ENCODE measurements at places on chromosomes 11 and 22.

DNA sequence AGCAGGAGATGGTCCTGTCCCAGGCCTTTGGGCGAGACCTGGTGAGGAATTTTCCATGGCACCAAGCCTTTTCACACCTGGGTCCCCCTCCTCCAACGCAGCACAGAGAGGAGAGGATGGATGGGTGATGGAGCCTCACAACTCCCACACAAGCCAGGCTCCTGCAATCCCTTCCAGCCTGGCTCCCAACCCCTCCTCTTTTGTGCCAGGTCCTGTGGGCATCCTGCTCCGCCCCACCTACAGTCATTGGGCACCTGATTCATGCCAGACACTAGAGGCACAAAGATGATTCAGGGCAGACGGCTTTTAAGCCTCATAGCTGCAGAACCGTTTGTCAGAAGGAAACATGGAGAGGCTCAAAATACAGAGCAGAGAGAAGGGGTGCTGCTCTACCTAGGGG, 16.1 kb upstream of the MYRF start:
- DNase-seq, result no peak

DNA sequence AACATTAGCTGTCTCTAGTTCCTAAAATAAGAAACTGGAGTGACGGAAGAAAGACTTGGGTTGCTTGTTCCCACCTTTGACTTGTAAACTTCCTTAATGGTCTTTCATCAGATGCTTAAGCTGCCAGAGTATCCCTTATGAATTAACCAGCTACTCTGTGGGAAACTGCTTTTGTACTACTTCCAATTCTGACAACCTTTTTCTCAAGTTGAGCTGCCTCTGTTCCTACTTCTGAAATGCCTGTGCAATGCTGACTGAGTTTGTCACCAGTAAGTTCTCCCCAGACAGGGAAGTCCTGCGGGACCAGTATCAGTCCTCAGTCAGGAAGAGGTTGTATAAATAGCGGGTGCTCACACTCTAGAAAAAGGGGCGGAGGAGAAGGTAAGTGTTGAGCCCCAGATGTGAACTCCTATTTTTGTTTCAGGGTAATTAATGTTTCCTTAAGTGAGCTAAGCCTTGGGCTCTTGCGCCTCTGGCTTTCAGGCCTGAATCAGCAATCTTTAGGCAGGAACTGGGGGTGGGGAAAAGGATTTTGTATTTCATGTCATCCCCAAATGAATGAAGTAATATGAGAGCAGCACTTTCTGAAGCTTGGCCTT, 67.2 kb downstream of the CECR2 start:
- no peak for DNase-seq

DNA sequence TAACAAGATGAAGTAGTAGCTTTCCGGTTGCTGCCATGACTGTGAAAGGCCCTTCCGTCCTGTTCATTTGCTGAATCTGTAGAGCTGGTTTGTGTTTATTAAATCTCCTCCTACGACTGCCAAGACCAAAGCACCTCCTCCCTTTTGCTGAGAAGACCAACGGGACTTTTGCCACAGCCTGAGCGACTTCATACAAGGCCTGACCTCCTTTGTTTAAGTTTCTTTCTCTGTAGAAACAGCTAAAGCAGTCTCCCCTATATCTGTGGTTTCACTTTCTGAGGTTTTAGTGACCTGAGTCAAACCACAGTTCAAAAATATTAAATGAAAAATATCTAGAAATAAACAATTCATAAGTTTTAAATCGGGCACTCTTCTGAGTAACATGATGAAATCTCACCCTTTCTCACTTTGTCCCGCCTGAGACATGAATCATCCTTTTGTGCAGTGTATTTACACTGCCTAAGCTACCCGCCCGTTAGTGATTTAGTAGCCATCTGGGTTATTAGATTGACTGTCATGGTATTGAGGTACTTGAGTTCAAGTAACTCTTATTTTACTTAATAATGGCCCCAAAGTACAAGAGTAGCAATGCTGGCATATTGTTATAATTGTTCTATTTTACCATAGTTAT, 119.1 kb upstream of the LRRC4C start:
- DNase-seq, result no peak

GRCh38 chr22:37331856-37332536, 49.7 kb downstream of the CYTH4 start:
- DNase-seq, result no peak

- DNase-seq, result peak; percentile 14
Measured at GRCh38 chr11:57071829-57072228, 83.1 kb downstream of the OR5AK2 start.

DNA sequence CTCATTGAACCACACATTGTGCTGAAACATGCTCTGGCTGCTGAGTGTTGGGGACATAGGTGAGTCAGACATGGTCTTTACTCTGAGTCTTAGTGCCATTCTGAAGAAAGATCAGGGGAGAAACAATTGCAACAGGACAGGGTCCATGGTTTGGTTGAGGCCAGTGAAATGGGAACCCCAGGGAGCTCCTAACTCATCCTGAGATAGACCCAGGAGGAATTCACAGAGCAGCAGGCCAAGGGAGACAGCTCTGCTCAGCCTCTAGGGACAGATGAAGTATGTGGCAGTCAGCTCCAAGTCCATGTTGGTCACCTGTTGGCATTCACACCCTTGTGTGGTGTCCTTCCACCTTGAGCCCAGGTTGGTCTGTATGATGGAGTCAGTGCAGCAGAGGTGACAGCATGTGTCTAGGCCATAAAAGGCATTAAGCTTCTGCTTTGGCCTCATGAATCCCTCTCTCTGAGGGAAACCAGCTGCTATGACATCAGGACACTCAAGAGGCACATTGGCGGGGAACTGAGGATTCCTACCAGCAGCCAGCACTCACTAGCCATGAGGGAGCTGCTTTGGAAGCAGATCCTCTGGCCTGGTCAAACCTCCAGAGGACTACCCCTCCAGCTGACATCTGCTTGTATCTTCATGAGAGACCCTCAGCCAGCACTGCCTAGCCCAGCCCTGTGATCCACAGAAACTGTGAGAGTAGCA, 50.3 kb upstream of the MYEOV start:
- DNase-seq, result no peak

- DNase-seq, result no peak
Measured at GRCh38 chr11:76702336-76703128, 32.0 kb upstream of the LRRC32 start.

- DNase-seq, result no peak
Measured at GRCh38 chr22:36021606-36022153, 6.9 kb downstream of the RBFOX2 start.

DNA sequence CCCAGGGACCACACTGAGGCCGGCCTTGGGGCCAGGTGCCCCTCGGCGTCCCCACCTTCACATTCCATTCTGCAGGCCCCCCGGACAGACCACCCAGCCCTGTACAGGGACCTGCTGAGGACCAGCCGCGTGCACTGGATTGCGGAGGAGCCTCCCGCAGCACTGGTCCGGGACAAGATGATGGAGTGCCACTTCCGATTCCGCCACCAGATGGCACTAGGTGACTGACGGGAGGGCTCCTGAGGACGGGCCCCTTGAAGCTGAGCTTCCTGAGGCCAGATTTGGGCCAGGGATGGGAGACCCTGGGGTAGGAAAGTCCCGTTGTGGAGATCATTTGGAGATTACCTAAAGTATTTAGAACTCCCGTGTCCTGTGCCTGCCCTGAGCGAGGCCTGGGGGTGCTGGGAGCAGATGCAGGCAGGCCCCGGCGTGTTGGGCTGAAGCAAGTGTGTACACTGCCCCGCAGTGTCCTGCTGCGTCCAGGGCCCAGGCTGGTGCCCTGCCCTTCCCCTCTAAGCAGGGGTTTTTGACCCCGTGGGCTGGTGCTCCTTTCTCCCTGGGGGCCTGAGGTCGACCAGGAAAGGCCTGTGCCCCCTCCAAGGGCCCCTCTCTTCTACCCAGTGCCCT, 20.0 kb downstream of the TRMU start:
- no peak for DNase-seq

- no peak for DNase-seq
Measured at GRCh38 chr11:6433998-6434660, 6.7 kb downstream of the HPX start.

All from NCI-H226 (cell line).